GM04503 (cell line): ENCODE measurements at places on chromosomes 2 and 18.

GRCh38 chr2:107336526-107336925, 450.6 kb upstream of the ST6GAL2 start:
- DNase-seq: no peak

GRCh38 chr2:237258116-237258515, 155.8 kb downstream of the COL6A3 start:
- no peak for DNase-seq

GRCh38 chr2:18924386-18924785, 335.0 kb upstream of the NT5C1B start:
- DNase-seq: no peak

DNA sequence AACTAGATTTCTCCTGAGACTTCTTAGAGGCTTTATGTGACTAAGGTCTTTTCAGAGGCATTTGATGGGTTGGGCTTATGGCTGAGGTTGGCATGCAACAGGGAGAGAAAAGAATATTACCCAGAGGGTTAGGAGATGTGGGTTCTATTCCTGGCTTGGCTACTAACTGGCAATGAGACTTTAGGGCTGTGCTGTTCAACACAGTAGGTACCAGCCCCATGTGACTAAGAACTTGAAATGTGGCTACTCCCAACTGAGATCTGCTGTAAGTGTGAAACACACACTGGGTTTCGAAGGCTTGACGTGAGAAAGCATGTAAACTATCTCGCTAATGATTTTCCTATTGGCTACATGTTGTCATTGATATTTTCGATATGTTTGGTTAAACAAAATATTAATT, 324.9 kb upstream of the SLC14A2 start:
- no peak for DNase-seq

DNA sequence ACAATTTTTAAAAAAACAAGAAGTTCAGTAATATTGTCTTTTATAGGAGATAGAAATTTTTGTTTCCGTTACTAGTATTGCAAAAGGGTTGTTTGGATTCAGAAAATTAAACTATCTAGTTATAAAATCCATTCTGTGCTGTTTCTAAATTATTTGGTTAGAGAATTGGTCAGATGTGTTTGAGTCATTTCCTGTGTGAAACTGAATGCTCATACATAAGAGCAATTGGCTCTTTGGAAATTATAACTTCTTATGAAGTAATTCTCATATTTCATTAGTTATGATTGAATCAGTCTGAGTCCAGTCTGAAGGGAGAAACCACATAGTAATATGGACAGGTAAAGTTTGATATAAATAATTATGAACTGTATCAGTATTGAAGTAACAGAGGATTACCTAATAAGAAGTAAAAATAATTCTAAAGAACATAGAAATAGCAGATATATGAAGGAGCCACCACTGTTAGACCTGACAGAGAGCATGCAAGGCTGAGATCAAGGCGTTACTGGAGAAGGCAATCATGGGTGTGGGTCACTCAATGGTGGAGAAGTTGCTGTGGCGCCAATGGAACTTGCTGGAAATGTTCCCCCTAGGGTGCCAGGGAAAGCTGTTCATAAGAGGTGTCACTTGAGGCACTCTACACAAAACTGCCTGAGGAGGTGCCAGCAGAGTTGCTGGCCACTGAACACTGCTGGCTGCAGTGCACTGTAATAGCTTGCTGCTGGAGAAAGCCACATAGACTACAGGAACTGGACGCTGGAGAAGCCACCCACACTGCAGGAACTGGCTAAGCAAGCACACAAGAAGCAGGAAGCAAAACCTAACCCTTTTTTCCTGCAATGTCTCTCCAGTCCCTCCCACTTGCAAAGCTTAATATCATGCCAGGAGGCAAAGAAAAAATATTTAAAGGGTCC, 18.0 kb upstream of the FAP start:
- DNase-seq: no peak

DNA sequence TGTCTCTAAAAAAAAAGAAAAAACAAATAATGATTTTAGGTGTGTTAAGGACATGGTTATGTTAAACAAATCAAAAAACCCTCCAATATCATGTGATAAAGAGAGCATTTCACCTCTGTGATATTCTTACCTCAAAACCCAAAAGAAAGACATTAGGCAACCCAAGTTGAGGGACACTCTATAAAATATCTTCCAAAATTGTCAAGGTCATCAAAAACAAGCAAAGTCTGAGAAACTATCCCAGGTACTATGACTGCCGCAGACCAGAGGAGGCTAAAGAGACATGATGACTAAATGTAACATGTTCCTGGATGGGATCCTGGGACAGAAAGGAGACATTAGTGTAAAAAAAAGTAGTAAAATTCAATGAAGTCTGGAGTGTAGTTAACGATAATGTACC, 4.5 kb downstream of the SFXN5 start:
- DNase-seq: no peak

DNA sequence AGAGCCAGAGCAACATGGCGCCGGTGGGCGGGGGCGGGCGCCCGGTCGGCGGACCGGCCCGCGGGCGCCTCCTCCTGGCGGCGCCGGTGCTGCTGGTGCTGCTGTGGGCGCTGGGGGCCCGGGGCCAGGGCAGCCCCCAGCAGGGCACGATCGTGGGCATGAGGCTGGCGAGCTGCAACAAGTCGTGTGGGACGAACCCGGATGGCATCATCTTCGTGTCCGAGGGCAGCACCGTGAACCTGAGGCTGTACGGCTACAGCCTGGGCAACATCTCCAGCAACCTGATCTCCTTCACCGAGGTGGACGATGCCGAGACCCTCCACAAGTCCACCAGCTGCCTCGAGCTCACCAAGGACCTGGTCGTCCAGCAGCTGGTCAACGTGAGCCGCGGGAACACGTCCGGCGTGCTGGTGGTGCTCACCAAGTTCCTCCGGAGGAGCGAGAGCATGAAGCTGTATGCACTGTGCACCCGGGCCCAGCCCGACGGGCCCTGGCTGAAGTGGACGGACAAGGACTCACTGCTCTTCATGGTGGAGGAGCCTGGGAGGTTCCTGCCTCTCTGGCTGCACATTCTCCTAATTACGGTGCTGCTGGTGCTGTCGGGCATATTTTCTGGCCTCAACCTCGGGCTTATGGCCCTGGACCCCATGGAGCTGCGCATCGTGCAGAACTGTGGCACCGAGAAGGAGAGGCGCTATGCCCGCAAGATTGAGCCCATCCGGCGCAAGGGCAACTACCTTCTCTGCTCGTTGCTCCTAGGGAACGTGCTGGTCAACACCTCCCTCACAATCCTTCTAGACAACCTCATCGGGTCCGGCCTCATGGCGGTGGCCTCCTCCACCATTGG, 507 bp downstream of the CNNM4 start:
- no peak for DNase-seq

GRCh38 chr2:66240286-66240685, 194.6 kb upstream of the MEIS1 start:
- no peak for DNase-seq

- DNase-seq: no peak
Observed at GRCh38 chr2:21257621-21258020, 133.9 kb downstream of the TDRD15 start.

DNA sequence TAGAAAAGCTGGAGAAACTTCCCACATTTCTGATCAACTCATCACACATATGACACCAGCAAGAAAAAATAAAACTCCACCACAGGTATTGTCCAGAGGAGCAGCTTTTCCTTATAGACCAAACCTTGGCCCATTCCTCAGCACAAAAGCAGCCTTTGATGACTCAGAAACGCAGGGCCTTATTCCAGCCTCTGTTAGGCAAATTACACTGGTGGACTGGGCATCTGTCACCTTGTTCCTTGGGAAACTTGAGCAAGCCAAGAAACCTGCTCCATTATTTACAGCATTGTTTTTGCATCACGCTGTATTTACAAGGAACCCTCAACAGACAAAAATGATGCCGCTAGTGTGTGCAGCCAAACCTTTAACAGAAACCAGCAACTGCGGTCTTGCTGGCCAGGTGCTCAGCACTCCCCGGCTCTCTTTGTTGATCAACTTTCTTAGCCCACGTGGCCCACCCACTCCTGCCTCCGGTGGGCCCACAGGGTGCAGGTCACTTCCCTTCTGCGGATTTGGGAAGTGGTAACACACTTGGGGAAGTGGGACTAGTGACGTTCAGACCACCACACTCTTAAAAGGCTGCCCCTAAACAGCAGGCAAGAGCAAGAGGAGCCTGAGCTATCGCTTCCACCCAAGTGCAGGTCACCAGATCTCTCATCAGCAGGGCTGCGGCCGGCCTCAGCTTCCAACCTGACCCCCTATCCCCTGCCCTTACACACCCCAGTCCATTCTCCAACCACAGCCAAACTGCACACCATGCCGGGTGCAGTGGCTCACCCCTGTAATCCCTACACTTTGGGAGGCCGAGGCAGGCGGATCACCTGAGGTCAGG, 1.5 kb downstream of the AP1S3 start:
- DNase-seq: no peak

- no peak for DNase-seq
Observed at GRCh38 chr2:135984199-135985017, 1.0 kb downstream of the DARS1 start.

- DNase-seq: no peak
Observed at GRCh38 chr2:188349019-188349418, 57.3 kb downstream of the GULP1 start.

- no peak for DNase-seq
Observed at GRCh38 chr2:125224830-125225229, 1199.7 kb downstream of the CNTNAP5 start.

DNA sequence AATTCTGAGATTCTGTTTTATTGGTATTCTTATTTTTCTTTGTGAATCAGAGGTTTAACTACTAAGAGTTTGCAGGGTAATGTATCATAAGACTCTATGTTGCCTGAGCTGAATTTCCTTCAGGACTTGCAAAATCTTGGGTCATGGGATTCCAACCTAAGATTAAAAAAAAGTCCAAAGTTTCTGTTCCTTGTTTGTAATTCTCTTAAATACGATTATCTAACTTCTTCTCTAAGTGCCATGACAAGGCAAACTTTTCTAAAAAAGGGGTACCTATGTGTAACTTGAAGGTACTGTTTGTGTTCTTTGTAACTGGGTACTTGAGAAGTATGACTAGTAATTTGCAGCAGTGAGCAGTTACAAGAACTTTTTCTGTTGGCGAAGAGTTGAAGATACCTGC, 181.3 kb upstream of the ZEB2 start:
- DNase-seq: no peak

DNA sequence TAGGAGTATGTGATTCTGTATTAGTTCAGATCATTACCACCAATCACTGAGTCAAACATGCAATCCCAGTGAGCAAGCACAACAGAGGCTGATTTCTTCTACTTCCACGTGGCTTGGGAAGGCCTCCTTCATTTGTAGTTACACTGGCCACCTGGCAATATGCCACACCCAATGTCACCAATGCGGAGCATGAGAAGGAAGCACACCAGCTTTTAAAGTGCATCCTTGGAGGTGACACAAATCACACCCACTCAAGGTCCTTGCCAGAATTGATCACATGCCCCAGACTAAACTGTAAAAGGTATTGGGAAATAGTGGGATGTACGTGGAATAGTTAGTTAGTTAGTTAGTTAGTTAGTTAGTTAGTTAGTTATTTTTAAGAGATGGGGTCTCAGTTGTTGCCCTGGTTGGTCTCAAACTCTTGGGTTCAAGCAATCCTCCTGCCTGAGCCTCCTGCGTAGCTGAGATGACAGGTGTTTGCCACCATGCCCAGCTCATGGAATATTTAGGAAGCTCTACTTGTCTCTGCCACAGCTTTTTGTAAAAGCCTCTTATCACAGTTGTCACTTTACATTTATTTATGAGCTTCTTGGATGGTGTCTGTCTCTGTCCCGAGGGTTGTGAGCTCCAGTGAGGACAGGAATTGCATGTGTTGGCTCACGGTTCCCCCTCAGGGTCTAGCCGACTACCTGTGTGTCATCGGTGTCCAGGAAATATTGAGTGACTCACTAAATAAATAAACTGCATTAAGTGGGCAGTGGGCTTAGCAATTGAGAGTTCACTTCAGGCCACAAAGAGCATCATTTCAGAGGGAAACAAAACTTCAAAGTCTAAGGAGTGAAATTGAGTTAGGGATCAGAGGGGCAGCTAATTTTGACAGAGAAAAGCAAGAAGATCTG, 28.1 kb upstream of the CAB39 start:
- DNase-seq: no peak

DNA sequence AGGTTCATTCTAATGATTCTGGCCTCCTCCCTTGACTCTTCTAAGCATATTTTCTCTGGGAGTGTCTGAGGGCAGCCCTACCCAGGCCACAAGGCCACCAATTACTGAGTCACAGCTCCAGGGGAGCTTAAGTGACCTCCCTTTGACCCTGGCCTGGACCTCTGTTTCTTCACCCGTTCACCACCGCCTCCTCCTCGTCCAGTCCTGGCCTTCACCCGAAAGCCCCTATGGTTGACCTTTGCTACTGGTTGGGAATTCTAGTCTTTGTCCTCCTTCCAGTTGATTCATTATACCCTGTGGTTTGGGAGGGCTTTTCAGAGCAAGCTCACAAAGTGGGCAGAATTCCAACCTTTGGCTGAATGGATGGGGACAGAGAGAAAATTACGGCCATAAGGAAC, 72.6 kb downstream of the NRP2 start:
- DNase-seq: peak; percentile 63

GRCh38 chr18:58315739-58316215, 271.8 kb downstream of the NEDD4L start:
- DNase-seq: no peak

DNA sequence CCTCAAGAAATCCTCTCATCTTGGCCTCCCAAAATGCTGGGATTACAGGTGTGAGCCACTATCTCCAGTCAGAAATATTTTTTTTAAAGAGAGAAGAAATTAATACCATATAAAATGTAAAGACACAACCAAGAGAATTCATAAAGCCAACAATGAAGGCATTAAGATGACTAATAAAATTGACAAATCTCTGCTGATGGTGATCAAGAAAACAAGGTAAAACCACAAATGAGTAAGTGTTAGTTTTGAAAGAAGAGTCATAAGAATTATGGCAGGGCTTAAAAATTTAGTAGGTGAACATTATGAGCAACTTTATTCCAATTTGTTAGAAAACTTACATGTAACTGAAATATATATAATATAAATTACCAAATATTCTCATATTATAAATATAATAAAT, 752.8 kb upstream of the CELF4 start:
- DNase-seq: no peak

- no peak for DNase-seq
Observed at GRCh38 chr2:138722316-138722715, 57.9 kb downstream of the NXPH2 start.

DNA sequence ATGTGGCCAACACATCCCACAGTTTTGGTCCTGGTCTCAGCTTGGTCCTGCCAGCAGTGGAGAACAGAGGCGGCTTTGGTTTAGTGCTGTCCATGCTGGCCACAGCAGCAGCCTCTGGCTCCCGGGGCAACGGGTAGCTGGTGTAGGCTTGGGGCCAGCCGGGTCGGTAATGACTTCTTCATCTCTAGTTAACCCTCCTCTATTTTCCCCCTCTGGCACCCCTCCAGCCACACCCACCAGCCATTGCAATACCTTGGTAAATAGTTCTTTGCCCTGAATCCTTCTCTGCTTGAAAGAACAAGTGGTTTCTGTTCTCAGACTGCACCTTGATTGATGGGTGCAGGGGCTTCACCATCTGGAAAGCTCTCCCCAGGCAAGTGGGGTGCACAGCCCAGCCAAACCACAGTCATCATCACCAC, 31.7 kb upstream of the ZNF396 start:
- DNase-seq: no peak

- DNase-seq: no peak
Observed at GRCh38 chr2:3872451-3872850, 169.1 kb downstream of the DCDC2C start.
